T follicular helper cell (primary cell): ENCODE measurements at places on chromosomes 7 and 10.

GRCh38 chr7:155930061-155930460, 117.8 kb upstream of the SHH start:
- no peak for DNase-seq

DNA sequence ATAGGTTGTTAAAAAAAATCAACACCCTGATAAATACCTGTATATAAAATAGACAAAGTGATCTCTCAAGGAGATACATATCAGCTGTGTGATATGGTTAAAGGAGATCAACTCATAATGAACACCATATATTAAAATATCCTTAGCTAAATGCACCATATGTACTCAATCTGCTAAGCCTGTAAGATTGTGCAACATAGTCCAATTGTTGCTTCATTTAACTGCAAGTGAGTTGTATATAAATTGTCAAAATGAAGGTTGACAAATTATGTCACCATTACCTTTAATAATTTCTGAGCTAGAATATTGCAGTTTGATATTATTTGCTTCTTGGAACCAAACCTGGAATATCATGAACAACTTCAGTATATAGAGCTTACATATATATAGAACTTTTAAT, 283.7 kb downstream of the MALRD1 start:
- no peak for DNase-seq

- no peak for DNase-seq
Measured at GRCh38 chr10:5940807-5941218, 36.5 kb downstream of the IL15RA start.

- no peak for DNase-seq
Measured at GRCh38 chr10:106011250-106011649, 1153.3 kb downstream of the SORCS1 start.

- DNase-seq = no peak
Measured at GRCh38 chr7:584820-585219, 65.2 kb upstream of the PDGFA start.

DNA sequence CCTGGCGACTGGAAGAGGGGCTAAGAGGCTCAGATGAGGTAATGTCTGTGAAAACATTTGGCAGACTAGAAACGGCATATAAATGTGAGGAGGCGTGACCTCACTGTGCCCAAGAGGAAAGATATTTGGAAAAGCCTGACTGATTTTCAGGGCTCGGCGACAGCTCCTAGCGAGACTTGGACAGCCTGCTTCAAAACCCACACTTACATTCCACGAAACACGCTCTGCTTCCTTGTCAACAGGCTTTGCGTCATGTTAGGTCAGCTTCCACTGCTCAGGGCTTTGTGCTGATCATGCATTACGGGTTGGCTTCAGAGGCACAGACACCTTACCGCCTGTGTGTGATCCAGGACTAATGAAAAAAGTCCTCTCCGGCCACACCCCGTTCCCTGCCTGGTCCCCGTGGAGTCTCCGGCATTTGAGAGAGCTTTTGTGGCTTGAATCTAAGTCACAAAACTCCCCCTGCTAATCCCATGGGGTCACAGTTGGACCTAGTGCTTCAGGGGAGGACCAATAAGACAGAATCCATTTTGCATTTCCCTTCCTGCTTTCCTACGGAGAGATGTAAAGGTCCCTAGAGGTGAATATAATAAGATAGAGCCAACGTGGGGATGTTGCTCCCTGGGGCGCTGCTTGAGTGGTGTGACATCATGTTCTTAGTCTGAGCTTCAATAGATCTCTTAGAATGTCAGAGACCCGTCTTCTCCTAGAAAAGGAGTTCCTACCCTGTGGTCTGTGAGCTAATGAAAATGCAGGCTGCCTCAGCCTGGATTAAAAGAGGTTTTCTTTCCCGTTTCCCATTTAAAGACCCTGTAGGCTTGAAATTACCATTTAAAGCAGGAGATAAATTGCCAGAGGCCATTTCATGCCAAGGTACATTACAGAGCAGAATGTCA, 25.5 kb downstream of the FGFBP3 start:
- no peak for DNase-seq

DNA sequence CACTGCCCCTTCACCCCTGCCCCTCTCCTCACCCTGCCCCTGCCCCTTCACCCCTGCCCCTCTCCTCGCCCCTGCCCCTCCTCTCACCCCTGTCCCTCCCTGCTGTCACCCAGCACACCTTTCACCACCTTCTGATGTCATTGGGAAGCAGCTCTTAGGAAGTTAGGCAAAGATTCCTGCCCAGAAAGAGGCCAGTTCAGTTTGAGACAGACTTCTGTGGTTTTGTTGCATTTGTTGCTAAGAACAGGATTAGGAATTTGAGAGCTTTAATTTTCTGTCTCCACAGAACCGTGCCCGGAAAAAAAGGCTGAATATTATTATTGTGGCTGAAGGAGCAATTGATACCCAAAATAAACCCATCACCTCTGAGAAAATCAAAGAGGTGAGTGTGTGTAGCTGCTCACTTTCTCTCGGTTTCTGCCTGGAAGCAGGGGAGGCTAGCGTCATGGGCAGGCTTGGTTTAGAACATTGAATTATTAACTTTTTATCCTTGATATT, 39.6 kb downstream of the PFKP start:
- no peak for DNase-seq

DNA sequence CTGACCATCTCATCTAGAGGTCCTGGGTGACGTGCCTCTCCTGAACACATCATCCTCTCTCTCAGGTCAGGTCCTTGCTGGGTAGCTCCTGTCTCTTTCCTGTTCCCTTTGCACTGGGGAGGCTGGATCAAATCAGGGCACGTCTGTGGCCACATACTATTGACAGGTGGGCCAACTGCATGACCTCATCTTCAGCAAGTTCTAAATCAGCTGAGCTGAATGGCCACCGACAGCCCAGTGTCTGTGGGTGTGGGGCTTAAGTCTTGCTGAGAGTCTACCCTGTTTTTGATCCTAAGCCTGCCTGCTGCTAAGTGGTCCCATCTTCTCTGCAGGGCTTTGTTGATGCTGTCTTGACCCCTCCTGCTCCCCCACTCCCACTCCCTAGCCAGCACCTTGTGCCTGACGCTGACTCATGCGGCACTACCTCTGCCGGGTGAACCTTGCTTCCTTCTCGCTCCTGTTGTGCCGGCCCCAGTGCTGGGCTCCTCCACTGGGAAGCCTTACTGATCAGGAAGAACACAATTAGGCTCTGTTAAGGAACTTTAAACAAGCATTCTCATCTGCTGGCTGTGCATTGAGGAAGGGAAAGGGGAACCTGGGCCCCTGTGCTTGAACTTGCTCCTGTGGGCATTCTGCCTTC, 440.4 kb downstream of the PLXNA4 start:
- no peak for DNase-seq

DNA sequence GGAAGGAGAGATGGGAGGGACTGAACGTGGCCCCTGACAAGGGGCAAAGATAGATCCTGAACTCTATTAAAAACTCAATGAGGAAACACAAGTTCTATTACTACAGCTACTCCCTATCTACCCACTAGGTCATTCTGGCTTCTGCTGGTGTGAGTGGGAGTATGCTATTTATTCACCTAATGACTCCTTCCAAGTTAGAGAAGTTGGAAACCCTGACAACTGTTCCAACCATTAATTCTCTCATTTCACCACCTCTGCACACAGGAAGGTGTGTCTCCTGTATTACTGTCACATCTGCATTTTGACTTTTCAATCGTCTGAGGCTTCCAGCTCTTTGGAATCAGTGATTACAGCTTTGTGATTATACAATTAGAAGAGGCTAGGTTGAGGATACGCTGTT, 169.4 kb upstream of the ADO start:
- DNase-seq = no peak

GRCh38 chr10:99685597-99685967, 26.3 kb downstream of the ENTPD7 start:
- DNase-seq = no peak

GRCh38 chr7:47721670-47722069, 139.8 kb upstream of the TNS3 start:
- no peak for DNase-seq
